ENCODE measurements at places on chromosomes 4 and X. TPM values are rescaled to one million over a fixed set of nuclear protein-coding genes. Genes with fewer than 3 reads are reported as not detected.

The MSX1 gene
- 0.10 TPM for total RNA-seq

The CT47B1 gene
- not detected for total RNA-seq

The GAB1 gene
- 10.4 TPM for total RNA-seq

The PABPC1L2B gene
- not detected for total RNA-seq

The TMEM33 gene
- total RNA-seq: 78.4 TPM

The FAM9C gene
- total RNA-seq: not detected

The PROM1 gene
- not detected for total RNA-seq

The CNKSR2 gene
- 0.78 TPM for total RNA-seq

The SPOCK3 gene
- total RNA-seq: not detected

The JADE3 gene
- total RNA-seq: 8.2 TPM

The HS3ST1 gene
- 7.1 TPM for total RNA-seq

The TENT5D gene
- total RNA-seq: not detected

The PRRG1 gene
- total RNA-seq: 12.6 TPM

The PAGE2B gene
- not detected for total RNA-seq

The MGAT4D gene
- not detected for total RNA-seq

The SORCS2 gene
- total RNA-seq: 0.04 TPM

The MMRN1 gene
- total RNA-seq: not detected

The GPR173 gene
- total RNA-seq: 0.35 TPM

The REELD1 gene
- not detected for total RNA-seq

The PABPC4L gene
- total RNA-seq: 1.9 TPM

The FHIP1A gene
- total RNA-seq: 19.1 TPM

The DMRTC1 gene
- not detected for total RNA-seq

The HTN1 gene
- total RNA-seq: not detected

The TRIM60 gene
- total RNA-seq: not detected

The ARAF gene
- total RNA-seq: 39.1 TPM

The MAGEA4 gene
- not detected for total RNA-seq

The TLR10 gene
- total RNA-seq: not detected

The IRS4 gene
- not detected for total RNA-seq

The FRMD7 gene
- total RNA-seq: not detected

The TMPRSS11F gene
- 0.10 TPM for total RNA-seq

The PAGE1 gene
- total RNA-seq: not detected

The TCEAL6 gene
- total RNA-seq: not detected

The NAA11 gene
- total RNA-seq: not detected

The HSFX3 gene
- not detected for total RNA-seq

The GAGE2A gene
- total RNA-seq: not detected

The LGI2 gene
- not detected for total RNA-seq

The NHS gene
- 10.1 TPM for total RNA-seq

The FGA gene
- not detected for total RNA-seq

The NUDT11 gene
- 12.0 TPM for total RNA-seq
